ENCODE measurements at places on chromosomes 12 and 14.

GRCh38 chr12:69555461-69555860 is 29.8 kb upstream of the CCT2 start:
- no peak for DNase-seq

DNA sequence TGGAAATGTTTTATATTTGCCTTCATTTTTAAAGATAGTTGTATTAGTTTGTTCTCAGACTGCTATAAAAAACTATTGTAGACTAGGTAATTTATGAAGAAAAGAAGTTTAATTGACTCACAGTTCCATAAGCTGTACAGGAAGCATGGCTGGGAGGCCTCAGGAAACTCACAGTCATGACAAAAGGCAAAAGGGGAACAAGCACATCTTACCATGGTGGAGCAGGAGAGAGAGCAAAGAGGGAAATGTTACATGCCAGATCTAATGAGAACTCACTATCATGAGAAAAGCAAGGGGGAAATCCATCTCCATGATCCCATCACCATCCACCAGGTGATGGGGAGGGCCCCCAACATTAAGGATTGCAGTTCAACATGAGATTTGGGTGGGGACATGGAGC is 35.5 kb upstream of the UNC79 start:
- no peak for DNase-seq

DNA sequence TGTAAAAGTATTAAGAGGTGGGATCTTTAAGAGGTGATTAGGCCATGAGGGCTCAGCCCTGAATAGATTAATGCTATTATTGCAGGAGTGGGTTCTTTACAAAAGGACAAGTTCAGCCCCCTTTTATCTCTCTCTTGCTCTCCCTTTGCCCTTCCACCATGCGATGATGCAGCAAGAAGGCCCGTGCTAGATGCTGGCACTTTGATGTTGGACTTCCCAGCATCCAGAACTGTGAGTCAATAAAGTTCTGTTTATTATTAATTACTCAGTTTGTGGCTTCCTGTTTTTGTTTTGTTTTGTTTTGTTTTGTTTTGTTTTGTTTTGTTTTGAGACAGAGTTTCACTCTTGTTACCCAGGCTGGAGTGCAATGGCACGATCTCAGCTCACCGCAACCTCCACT is 10.1 kb downstream of the RNASE1 start:
- no peak for DNase-seq

DNA sequence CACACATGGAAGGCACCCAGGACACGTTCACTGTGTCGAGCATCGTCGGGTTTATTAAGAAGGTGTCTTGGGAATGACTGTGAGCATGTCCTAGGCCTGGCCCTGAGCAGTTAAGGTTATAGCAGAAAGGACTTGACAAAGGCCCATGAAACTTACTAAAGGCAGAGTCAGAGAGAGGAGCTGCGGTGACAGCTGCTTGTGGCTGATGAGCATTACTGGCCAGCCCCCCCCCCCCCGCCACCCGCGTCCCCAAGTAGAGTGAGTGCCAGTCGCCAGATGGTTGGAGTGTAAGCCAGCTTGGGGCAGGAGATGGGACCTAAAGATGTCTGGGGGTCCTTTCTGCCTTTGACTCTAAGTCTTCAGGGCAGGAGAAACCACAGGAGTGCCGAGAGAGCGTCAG is 169.9 kb downstream of the TSPAN9 start:
- no peak for DNase-seq

GRCh38 chr12:131755305-131756113 is 44.6 kb downstream of the SFSWAP start:
- DNase-seq, result no peak

GRCh38 chr12:115201966-115202365 is 518.0 kb upstream of the TBX3 start:
- no peak for DNase-seq

GRCh38 chr12:123867141-123867540 is 105.0 kb downstream of the DNAH10 start:
- no peak for DNase-seq

DNA sequence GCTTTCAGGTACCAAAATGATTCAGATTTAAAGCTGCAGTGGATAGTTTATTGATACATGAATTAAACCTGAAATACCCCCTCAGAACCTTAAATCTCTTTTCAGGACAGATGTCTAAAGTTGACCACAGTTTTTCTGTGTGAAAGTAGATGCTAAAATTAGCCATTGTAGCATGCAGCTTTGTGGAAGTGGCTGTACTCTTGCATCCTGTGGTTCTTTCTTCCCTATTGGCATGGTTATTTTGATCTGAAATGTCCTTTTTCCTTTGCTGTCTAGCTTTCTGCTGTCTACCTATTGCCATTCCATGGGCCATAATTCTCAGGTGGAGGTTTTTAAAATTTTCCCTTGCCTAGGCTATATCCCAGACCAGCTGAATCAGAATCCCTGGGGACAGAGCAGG is 455.6 kb downstream of the ZFP36L1 start:
- DNase-seq, result no peak

GRCh38 chr12:112179916-112180315 is 54.6 kb downstream of the TRAFD1 start:
- no peak for DNase-seq

- DNase-seq, result no peak
Measured at GRCh38 chr12:132746613-132747012, 15.0 kb downstream of the ANKLE2 start.

DNA sequence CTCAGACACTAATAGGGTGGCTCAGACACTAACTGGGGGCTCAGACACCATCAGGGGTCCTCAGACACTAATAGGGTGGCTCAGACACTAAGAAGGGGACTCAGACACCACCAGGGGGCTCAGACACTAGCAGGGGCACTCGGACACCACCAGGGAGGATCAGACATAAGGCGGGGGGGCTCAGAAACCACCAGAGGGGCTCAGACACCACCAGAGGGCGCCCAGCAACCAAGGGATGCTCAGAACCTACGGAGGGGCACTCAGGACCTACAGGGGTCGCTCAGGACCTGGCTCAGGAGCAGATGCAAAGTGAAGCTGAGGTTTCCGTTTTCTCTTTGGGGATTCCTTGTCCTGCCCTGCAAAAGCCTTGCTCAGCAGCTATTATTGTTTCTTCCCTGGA is 448.5 kb downstream of the TMEM121 start:
- DNase-seq, result peak; percentile 58

GRCh38 chr14:63974176-63974575 is 121.4 kb downstream of the SYNE2 start:
- DNase-seq, result no peak

- DNase-seq, result no peak
Measured at GRCh38 chr12:102169922-102170621, 27.6 kb downstream of the PMCH start.

- DNase-seq, result no peak
Measured at GRCh38 chr14:34629344-34629656, 648 bp downstream of the SNX6 start.

DNA sequence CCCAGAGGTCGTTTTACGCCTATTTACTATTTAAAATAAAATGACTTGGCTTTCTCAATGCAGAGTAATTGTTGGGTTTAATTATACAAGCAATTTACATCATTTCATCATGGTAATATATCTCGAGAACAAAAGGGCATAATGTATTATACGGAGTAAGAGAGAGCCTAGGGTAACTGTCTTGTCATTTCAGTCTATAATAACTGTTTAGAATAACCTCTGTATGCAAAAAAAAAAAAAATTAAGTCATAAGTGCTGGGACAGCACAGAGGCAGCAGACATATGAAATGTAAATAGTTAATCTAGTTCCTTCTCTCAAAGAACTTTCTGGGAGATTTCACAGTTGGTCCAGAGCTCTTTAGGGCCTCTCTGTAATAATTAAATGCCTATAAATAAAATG is 284.9 kb downstream of the TMTC2 start:
- no peak for DNase-seq

- DNase-seq, result peak; percentile 37
Measured at GRCh38 chr14:75303381-75303789, 24.8 kb downstream of the FOS start.

- DNase-seq, result no peak
Measured at GRCh38 chr14:35220027-35220676, 72.0 kb upstream of the PSMA6 start.

DNA sequence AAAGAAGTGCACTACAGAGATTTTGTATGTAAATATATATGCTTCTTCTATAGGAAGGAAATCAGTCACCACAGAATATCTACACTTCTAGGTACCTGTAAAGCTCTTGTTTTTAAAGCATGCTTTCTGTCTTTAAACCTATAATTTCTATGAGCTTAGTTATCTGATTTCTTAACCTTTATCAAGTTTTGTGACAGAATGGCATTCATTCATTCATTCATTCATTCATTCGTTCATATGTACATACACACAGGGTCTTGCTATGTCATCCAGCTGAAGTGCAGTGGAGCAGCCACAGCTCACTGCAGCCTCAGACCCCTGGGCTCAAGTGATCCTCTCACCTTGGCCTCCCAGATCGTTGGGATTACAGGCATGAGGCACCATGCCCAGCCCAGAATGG is 16.1 kb downstream of the PPHLN1 start:
- no peak for DNase-seq

DNA sequence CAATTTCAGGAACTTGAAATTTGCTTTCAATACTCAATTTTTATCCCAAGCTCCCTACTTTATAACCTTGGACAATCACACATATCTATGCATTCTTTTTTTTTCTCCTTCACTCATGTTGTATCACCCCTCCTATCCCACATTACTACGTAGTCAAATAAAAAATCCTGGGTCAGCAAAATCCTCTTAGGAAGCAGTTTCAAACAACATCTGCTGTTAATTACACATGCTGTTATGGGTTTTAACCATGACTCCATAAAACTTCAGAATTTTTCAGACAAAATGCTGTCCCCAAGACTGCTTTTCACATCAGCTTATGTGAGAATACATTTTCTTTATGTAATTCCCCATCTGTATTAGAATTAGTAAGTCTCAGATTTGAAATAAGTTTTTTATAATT is 61.7 kb downstream of the LRFN5 start:
- no peak for DNase-seq

GRCh38 chr12:85588221-85588620 is 248.0 kb downstream of the RASSF9 start:
- DNase-seq, result no peak

Measured in stimulated activated CD4-positive, alpha-beta T cell treated with anti-CD3 and anti-CD28 coated beads, Interleukin-4, amount 100 ng/mL, for 4 hours (primary cell).